EL (cell line): ENCODE measurements at places on chromosomes 7 and 10.

GRCh38 chr7:81774551-81774950 is 4.7 kb upstream of the HGF start:
- no peak for DNase-seq

DNA sequence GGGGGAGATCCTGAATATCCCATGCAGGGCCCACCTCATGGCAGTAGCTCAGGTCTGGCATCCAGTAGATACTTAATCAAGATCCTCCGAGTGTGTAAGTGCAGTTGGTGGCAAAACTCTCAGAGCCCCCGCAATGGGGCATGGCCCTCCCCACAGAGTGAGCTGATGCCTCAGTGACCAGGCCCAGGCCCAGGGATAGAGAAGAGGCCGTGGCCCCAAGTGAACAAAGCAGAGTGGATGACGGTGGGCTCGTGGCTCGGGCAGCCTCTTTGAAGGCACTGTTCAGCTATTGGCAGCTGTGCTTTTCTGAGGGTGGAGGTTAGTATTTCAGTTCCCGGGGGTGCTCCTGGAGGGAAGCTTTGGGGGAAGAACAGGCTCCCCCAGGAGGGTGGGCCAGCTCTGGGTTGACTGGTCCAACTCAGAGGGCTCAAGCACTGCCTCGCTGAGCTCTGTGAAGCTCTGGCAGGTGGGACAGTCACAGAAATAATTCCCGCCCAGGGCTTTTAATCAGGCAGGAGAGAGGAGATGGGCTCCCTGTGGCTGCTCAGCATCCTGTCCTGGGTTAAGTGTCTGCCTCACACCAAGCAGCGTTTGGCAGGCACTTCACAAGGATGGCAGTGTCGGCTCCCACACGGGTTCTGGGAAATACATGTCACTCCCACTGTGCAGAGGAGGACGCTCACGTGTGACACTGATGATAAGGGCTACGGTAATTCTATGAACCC is 583.6 kb downstream of the TCERG1L start:
- DNase-seq, result no peak

- DNase-seq, result no peak
Observed at GRCh38 chr7:94055963-94056362, 51.8 kb upstream of the BET1 start.

DNA sequence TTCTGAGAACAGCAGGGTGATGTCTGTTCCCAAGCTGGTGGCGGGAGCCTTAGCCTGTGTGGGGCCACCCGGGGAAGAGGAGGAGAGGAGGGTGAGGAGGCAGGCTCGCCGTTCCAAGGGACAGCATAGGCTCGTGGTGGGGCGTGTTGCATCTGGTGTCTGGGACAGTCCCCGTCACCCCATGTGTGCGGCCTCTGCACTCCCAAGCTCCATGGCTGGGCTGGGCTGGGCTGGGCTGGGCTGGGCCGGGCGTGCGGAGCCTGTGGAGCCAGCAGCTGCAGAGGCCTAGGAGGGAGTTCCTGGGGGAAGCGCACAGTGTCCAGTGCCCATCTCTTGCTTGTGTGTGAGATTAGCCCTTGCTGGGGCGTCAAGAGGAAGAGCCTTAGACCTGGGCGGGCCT is 20.9 kb upstream of the TTYH3 start:
- no peak for DNase-seq

DNA sequence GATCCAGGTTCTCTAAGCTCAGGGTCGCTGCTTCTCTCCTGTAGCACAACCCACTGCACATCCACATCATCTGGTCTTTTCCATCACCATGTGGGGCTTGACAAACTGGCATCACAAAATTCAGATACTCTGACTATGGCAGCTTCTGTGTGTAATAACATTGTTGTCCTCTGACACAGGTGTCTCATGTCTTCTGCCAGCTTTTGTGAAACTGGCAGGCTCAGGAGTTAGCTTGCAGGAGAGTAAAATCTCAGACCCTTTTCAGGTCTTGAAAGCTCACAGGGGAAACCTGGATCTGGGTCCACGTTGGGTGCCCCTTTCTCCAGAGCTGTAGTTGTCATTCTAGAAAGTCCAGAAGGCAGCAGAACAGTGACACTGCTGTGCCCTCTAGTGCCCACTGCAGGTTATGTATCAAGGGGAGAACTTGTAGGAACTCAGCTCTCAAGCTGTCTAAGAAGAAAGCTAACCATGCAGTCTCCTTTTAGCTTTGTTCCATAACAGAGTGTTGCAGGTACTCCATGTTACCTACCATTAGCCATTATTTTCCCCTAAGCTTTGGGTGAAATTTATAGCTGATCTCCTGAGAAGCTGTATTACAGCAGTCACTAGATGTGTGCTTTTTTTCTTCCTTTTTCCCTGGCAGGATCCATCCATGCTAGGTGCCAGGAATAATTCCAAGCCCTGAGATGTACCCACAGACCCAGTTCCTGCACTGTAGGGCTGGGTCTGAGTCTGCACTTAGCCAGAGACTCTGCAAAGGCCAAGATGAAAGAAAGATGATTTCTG is 102.7 kb downstream of the ZNF248 start:
- DNase-seq, result peak; percentile 2

DNA sequence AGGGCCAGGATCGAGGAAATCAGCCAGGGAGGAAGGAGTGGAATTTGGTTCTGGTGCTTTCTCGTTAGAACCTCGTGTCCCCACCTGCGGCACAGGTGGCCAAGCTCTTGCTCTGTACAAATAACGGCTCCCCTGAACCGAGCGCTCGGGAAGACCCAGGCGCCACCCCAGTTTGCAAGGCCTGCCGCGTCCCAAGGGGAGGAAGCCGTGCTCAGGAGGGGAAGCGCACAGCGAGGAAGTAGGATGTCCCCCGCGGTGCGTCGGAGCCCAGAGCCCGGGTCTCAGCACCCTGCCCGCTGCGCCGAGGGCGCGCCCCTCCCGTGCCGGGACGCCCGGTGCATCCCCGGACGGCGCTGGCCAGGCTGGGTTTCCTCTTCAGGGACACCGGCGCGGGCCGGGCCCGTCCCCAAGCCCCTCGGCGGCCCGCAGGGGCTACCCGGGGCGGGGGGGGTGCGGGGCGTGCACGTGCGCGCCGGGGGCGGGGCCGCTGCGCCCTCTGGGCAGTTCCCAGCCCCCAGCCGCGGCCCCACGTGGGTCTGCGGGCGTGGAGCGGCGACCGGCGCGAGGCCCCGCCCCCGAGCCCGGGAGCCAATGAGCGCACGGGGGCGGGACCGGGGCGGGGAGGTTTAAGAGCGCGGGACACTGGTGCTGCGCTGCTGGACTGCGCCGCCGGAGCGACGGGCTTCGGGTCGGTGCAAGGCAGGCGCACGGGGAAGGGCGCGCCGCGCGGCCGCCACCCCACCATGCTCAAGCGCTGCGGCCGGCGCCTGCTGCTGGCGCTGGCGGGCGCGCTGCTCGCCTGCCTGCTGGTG is at the start of gene LFNG:
Gene LFNG (plus strand): TSS at position 656 of the 812 bp plus-strand sequence. CDS start 88 bp downstream, at position 744.
- DNase-seq, result peak; percentile 92

DNA sequence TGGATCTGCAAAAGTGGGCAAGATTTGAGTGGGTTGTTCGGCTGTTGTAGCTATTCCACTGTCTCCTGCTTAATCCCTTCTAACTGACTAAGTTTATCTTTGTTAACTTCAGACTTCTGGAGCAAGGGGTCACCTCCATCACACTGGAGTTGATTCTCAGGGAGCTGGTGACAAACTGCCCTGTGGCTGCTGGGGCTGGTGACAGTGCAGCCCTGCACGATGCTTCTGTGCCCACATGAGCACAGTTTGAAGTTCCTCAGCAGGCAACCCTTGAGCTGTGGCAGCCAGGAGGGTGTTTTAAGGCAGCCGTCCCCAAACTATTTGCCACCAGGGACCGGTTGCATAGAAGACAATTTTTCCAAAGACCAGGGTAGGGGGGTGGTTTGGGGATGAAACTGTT is 40.5 kb downstream of the ADRB1 start:
- DNase-seq, result no peak

GRCh38 chr7:142939226-142939910 is at the start of gene LLCFC1:
TSS of gene LLCFC1 (plus strand) at chr7:142939484. CDS start at chr7:142939622, 138 bp downstream.
- no peak for DNase-seq

DNA sequence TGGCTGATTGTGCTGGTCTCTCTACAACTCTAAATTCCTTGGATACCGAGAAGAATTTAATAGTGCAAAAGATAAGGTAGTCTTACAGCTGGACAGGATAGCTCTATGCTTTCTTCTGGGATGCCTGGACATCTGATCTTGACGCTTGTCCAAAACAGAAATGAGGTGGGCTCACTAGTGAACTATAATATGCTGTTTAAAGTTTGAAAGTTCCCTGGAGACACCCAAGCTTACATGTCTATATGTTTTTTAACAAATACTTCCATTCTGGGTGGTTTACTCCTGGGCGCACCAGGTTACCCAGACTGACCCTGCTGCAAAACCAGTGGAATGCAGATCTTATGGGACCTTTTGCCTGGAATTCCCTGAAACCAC is 702.1 kb upstream of the COBL start:
- DNase-seq, result no peak

DNA sequence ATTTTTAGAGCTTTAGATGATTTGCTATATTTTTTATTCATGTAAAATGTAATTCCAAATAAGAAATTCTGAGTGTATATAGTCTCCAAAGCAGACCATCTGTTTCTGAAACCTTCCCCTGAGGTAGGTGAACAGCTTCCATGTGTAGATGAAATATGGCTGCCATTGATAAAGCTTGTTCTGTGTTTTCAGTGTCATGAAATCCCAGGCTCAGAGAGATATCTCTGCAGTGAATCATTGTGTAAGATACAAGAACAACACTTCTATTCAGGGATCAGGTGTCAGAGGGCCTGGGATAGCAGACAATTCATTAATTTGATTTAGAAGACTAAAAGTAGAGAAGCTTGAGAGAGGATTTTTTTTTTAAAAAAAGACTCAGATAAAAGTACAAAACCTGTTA is 29.1 kb downstream of the ACTA2 start:
- no peak for DNase-seq

DNA sequence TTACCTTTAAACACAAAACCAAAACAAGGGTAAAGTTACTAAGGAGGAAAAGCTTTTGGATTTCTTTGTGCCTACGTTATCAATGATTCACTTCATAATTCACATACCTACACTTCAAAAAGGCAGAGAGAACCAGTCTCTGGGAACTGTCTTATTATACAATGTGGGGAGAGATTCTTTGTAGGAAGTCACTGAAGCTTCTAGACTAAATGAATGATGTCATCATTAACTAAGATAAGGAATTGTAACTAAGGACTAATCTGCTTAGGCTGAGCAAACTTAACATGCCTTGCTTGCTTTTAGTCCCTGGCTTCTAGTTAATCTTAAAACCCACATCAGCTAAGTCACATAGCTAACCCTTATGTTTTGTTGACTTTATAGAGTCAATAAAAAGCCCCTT is 771.2 kb downstream of the NXPH1 start:
- no peak for DNase-seq

DNA sequence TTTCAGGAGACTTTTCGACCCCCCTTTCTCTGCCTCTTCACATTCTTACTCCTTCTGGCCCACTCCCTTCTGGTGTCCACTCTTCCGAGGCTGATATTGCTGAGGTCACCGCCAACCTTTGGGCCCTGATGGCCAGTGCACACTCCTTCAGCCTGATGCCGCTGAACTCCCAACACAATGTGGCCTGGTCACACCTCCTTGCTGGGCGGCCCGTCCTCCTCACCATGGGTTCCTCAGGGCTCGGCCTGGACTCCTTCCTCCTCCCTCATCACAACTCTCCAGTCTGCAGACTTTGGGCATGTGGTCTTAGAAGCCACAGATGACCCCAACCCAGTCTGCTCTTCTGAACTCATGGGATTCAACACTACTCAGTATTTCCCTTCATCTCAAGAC is 583.0 kb upstream of the MGMT start:
- DNase-seq, result no peak

DNA sequence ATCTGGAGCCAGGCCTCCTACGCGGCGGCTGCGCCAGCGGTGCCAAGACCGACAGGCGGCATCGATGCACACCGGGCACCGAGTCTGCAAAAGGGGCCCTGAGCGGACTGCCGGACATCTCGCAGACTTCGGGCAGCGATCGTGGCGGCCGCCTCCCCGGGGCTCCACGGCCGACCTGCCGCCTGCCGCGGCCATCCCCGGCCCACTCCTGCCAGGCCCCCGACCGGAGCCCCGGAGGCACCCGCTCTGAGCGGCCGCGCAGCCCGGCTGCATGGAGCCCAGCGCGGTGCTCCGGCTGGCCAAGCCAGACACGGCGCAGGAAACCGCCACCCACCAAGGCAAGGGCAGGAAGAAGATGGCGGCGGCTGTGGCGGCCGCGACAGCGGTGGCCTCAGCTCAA is 154.2 kb upstream of the KCTD7 start:
- no peak for DNase-seq

DNA sequence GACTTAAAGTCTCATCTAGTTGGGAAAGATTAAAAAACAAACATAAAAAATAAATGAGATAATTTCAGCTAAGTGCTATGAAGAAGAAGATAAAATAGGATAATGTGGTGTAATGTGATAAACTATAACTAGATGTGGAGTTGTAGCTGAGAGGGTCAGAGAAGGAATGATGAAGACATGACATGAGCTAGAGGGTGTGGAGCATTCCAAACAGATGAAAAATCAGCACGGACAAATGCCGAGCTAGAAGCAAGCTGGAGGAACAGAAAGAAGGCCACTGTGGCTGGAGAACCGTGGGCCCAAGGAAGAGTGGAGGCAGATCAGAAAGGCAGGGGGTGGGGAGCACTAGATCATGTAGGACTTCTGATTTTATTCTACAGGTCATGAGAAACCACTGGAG is 70.6 kb downstream of the CDK6 start:
- DNase-seq, result peak; percentile 93

DNA sequence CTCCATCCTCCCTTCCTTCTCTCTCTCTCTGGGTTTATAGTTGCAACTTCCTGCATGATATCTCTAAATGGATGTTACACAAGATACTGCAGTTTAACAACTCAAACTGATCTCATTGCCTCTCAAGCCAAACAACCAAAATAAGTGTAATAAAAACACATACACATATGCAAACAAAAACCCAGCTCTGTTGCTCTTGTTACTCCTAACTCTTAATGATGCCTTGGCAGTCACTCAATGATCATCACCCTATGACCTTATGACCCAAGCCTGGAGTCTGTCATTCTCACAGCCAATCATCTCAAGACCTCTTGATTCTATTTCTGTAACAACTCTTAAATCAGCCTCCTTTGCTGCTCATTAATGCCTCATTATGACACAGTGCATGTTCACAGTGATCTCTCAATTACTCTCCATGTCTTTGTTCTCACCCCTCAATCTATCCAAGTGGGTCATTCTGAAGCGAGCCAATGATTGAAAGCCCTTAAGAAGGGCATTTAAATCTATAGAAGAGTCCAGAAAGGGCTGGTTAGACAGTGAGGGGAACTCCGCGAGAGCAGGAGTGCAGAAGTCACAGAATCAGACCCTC is 210.9 kb downstream of the INHBA start:
- DNase-seq, result no peak

DNA sequence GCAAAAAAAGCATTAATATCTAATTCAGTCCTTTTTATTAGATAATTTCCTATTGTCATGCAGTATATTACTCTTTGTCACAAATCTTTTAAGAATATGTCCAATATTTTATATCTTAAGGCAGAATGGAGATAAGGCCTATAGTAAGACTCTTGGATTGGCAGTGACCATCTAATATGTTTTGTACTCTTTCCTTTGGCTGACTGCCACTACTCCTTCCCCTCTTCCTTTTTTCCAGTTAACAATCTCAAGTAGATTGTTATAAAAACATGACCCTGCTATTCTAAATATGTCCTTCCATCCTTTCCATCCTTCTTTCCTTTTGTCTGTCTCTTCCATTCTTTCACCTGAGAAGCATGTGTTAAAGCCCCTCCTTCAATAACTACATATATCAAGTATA is 92.8 kb upstream of the TMEM168 start:
- DNase-seq, result no peak
